ENCODE measurements at places on chromosomes 12 and 14. TPM values are rescaled to one million over a fixed set of nuclear protein-coding genes. Genes with fewer than 3 reads are reported as not detected.

The STYX gene
- 10.1 TPM for total RNA-seq

The KCNH3 gene
- not detected for total RNA-seq

DNA sequence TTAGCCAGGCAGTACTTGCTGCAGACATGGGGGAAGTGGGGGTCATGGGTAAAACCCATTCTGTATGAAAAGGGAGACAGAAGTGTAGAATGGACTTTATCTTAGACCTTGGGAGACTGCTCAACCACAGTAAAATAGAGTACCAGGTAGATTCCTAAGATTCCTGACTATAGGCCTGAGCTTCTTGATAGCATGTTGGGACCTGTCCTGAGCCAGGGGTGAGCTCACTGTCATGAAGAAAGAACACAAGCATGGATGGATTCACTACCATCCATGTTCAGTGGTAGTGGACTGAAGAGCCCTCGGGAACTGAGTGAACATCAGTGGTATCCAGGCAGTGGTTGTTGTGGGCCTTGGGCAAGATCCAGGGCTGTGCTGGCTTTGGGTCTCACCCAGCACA is 1003.8 kb downstream of the TMTC2 start:
- no peak for DNase-seq

DNA sequence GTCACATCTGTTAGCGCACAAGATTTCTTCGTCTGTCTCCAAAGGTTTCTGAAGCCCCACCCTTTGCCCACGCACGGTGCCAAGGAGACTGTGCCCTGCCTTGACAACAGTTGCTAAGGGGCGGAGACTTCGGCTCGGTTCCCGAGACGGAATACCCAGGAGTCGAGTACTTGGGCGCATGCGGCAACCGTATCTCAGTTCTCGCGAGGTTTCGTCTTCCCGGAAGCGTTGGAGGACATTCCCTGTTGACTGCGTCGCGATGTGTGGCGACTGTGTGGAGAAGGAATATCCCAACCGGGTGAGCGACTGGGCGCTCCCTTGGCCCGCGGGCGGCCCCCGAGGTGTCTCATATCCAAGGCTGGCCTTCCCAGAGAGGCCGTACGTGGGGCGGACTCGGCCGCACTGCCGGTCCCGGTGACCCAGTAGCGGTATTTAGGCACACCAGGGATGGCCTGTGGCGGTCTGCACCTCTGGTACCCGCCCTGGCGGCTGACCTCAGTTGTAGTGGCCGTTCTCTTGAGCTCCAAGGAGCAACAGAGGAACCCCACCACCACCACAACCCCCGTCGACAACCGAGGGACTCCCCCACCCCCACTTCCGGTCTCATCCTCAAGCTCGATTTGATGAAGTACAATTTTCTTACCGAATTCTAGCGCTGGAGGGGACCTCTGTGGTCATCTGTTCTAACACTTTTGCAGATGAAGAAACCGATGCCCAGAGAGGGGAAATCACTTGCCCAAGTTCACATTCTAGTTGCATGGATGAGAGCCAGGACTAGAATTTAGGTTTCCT is at the start of gene CHURC1:
Gene CHURC1, plus strand, starts transcription at position 219 of the 792 bp plus-strand sequence. Its CDS starts 41 bp downstream, at position 260.
- DNase-seq: peak; percentile 100

DNA sequence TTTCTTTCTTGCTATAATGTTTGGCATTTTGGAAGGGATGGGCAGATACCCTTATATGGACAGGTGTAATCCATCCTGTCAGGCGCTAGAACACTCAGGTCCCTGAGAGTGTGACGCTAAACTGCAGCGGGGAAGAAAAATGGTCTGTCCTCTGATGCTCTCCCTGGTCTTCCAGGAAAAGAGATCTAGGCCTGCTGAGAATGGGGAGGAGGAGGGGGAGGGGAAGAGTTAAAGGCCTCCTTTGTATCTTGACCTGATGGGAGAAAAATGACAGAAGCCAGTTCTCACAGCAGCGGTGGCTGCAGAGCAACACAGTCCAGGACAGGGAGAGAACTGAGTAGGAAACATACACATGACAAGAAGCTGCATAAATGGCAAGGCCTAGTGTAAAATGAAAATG is 61.1 kb downstream of the RPS6KA5 start:
- no peak for DNase-seq

GRCh38 chr14:75917322-75917945 is 64.4 kb downstream of the TGFB3 start:
- no peak for DNase-seq

DNA sequence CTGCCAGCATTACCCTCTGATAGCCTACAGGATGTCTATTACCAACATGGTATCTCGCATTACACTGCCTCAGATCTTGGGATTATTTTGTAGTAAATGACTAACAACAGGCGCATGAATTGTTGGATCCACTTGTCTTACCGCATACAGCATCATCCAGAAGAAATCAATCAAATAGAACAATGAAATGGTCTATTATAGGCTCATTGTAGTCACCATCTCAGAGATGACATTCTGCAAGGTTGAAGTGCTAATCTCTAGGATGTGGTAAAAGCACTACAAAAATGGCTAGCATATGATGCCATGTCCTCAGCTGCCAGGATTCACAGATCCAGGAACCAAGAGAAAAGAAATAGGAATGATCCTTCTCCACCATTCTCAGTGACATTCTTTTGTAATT is 52.0 kb downstream of the WASHC3 start:
- no peak for DNase-seq

- DNase-seq: no peak
Measured at GRCh38 chr14:60956632-60957031, 24.2 kb downstream of the TRMT5 start.

DNA sequence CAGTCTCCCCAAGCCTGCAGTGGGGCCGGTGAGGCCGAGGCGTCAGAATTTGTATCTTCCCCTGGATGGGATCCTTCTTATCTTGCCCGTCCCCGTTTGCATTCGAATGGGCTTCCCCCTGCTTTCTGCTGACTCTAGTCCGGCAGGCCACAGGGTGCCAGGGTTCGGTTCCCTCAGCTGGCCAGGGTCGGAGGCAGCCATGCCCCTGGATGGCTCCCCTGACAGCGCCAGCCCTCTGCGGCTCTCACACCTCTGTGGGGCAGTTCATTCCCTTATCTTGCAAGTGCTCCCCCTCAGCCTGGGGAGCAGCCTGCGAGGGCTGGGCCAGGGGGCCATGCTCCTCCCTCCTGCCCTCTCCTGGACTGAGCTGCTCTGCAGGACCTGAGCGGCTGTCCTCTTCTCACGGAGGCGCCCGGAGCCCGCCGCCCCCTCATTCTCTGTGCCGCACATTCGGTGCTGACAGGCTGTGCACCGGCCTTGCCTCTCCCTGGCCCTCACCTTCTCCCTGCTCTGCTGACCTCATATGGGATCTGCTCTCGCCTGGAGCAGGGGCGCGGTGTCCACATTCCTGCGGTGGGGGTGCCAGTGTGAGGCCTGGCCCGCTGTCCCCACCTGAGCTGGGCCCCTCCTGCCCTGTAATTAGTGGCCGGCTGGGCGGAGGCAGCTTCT is 32.8 kb downstream of the KIF26A start:
- no peak for DNase-seq

DNA sequence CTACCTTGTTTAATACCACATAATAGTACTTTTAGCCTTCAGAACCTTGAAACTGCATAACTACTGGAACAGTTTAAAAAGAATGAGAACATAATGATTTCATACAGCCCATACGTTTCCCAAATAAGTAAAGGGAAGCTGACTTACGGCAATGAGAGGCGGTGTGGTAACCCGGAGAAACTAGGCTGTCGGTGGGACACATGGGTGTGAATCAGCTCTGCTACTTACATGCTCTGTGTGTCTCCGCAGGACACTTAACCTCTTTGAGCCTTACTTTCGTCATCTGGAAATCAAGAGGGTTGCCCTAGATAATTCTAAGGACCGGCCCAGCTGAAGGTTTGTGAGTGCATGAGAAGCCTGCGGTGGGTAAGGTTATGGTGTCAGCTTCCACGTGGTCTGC is 49.3 kb upstream of the PLEKHG3 start:
- no peak for DNase-seq

GRCh38 chr14:51008446-51008845 is 64.2 kb upstream of the PYGL start:
- no peak for DNase-seq

DNA sequence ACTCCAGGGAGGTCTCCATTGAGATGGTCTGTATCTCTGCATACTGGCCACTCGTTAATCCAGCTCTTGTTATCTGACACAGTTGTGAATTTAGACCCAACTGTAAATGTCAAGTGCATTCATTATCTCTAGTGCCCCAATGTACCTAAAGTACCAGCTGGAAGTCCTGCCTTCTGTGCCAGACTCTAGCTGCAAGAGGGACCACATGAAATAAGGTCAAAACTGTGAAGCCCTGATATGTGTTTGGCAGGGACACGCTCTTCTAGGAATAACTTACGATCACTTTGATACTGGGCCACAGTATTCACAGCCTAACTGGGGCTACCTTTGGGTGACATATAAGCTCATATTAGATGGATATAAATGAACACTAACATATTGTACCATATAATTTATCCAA is 268.5 kb downstream of the LRIG3 start:
- DNase-seq: no peak

Data from left colon (tissue), 2 donors.